ENCODE measurements at places on chromosomes 2 and 18. TPM values are rescaled to one million over a fixed set of nuclear protein-coding genes. Genes with fewer than 3 reads are reported as not detected.

DNA sequence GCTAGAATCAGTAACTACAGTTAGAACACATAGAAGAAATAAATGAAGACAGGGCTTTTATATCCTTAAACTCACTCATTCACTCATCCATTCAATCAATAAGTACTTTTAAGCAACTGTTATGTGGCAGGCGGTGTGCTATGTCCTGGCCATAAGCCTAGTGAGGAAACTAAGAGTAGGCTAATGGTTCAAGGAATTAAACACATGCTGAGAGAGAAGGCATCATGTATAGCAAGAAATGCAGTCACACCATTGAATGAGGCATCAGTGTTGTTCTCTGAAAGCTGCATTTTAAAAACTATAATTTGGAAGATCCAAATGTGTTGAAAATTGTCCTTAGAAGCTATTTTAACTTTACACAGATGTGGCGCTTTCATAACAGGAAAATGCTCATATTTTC, 86.5 kb upstream of the DTNA start:
- DNase-seq, result no peak

CPO gene
- 0.32 TPM for total RNA-seq

SCTR gene
- total RNA-seq, result not detected

- DNase-seq, result no peak
These were observed 453.8 kb upstream of the MAP2 start for GRCh38 chr2:208970070-208970469.

DNA sequence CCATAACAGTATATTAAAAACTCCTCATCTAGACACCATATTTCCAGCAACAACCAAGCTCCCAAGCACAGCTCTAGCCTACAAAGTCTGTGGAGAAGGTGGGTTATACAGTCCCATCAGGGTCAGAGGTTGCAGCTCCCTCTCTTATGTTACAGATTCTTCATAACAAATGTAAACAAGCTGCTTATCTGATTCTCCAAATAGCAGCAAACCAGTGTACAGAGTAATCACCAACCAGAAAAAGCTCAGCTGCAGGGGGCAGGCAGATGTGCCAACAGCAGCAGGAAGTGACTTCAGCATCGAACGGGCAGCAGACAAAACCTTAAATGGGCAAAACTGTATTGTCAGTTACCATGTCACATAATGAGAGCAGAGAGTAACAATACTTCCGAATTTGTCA, 52.9 kb upstream of the NABP1 start:
- no peak for DNase-seq

POTEE gene
- 1.9 TPM for total RNA-seq

DNA sequence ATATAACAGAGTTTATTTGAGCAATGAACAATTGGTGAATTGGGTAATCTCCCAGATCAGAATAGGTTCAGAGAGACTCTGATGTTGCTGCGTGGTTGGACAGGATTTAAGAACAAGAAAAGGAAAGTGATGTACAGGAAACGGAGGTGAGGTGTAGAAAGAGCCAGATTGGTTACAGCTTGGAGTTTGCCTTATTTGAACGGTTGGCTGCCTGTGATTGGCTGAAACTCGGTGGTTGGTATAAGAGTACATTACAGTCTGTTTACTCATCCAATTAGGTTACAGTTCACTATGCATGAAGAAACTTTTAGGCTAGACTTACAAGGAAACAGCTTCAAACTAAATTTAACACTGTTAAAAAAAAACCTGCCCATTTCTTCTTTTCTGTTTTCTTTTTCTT, 68.0 kb upstream of the CABLES1 start:
- no peak for DNase-seq

- no peak for DNase-seq
These were observed 6.1 kb downstream of the SMAD7 start for GRCh38 chr18:48944634-48945033.

CCDC68 gene
- 6.6 TPM for total RNA-seq

DNA sequence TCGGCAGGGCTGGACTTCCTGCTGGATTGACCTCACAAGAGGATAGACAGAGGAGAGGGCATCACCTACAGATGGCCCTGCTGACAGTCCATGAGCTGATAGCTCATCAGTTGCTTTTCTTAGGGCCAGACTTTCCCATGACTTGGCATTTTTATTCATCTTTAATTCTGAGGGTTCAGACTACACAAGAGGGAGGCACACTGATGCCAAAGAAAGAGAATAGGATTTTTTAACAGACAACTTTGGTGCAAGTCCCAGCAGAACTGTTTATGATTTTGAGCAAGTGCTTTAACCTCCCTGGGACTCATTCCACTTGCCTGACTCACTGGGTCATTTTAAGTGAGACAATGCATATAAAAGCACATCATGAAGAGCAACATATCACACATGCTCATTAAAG, 299.2 kb downstream of the INSIG2 start:
- DNase-seq, result no peak
